ENCODE measurements at places on chromosomes 5 and 9.

GRCh38 chr5:95262933-95263660 is 21.8 kb downstream of the MCTP1 start:
- DNase-seq = no peak

DNA sequence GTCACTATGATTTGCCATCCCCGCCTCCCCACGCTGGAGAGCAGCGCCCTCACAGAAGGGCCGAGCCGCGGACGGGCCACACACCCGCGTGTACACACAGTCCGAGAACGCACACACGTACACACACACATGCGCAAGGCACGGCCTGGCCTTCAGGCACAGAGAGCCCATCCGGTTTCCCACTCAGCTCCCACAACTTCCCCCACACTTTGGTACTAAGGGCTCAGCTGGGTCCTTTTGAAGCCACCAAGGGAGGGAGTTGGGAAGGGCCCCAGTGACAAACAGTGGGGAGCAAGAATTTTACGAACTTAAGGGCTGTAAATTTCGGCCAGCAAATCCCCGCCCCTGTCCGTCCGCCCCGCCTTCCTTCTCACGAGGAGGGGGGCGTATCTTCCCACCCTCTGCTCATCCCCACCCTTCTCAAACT is 133.3 kb upstream of the HAND1 start:
- DNase-seq = no peak

DNA sequence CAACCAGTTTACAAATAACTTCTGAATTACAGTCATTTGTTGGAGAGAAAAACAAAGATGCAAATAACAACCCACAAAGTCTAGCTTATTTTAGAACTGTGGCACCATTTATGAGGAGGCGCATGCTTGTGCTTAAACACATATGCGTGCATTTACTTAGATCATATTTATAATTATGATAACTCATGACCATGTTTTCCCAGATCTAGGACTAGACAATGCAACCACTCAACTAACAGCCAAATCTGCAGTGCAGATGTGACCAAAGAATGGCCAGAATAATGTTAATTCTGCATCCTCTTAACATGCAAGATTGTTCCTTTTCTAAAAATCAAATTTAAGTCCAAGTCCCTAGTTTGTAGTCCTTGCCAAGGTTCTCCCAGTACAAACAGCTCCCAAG is 167.3 kb upstream of the FST start:
- no peak for DNase-seq

DNA sequence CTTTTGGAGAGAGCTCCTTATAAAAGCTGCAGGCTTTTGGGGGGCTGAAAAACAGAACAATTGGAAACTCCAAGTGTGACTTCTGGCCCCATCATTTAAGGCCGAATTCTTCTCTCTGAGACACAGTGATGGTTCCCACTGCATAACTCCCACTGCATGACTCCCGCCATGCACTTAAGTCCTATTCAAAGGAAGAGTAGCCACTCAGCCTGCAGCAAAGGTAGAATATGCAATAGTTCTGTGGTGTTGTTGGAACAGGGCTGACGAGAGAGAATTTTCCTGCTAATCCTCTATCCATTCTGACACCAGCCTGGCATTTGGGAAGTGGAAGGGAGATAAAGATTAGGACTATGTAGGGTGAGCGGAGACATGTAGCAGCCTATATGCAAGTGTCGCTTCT is 185.6 kb upstream of the ZNF462 start:
- DNase-seq = no peak

- no peak for DNase-seq
Measured at GRCh38 chr5:75203604-75204003, 33.1 kb downstream of the ANKRD31 start.
